ENCODE measurements at places on chromosomes 3 and 15.

- DNase-seq = no peak
Measured at GRCh38 chr3:114668099-114668498, 374.3 kb downstream of the TIGIT start.

DNA sequence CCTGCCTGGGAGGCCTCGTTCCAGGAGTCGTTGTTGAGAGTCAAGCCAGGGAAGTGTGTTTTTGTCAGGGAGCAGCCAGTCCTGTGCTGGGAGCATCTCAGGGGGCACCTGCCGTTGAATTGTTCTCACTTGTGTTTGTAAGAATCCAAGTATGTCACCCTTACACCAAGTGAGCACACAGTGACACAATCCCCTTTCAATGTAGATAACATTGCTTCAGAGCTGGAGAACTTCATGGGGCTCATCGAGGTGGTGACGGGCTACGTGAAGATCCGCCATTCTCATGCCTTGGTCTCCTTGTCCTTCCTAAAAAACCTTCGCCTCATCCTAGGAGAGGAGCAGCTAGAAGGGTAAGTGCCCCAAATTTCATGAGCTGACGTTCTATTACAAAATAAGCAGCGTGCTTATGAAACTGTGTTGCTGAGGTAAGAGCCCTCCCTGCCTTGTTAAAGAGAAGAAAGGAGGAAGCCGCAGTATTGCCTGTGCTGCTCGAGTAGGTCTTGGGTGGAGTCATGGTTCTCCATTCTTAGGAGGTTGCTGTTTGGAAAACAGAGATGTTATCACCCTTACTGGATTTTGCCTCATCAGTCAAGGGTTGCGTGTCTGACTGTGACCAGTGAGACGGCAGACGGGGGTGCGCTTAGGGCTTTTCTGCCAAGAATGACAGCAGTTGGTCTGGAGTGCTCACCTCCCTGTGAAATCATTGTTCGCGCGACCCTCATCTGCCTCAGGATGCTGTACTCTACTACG lies 108.1 kb downstream of the PGPEP1L start:
- no peak for DNase-seq

GRCh38 chr15:77675806-77676415 lies 43.2 kb upstream of the LINGO1 start:
- DNase-seq = no peak

DNA sequence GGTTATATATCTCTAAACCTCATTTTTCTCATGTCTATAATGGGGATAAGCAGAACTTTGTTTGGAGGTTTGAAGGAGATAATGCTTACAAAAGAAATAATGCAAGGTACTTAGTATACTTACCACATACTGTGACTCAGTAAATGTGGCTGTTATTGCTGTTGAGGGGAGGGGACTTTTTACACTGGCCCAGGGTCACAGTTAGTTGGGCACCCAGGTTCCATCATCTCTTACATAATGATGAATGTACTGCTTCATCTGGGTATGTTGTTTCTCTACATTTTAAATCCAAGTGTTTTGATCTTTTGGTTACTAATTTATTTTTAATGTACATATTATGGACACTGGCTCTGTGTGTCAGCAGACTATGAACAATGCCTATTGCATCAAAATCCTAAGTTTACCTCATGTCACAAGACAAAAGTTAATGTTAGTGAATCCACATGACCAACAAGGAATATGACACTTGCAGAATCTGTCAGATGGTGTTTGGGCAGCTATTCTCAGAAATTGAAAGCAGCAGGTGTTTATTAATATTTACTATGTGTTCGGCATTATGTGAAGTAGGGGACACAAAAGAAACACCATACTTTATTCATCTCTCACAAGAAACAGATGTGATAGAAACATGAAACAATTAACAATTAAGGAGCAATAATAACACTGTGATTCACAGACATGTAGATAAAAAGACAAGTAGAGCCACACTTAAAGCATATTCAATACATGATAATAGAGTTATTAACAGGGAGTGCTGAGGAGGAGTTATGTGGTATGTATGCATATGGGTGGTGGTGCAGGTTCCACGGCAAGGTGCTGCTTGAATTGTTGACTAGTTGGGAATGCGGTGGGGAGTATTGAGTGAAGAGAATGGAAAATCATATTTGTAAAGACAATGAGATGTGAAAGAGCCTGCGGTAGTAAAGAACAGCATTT lies 109.7 kb downstream of the GALK2 start:
- no peak for DNase-seq

DNA sequence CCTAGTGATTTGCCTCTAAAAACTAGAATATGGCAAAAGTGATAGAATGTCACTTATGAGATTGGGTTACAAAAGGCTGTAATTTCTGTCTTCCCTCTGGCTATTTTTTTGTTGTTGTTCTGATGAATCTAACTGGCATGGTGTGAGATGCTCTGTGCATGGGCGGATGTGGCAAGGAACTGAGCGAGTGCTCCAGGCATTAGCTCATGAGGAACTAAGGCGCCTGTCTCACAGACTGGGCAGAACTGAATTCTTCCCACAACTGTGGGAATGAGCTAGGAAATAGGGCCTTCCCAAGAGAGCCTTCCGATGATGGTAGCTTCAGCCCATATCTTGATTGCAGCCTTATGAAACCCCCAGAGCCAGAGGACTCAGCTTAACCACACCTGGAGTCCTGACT lies 222.5 kb downstream of the NR2F2 start:
- DNase-seq = no peak

DNA sequence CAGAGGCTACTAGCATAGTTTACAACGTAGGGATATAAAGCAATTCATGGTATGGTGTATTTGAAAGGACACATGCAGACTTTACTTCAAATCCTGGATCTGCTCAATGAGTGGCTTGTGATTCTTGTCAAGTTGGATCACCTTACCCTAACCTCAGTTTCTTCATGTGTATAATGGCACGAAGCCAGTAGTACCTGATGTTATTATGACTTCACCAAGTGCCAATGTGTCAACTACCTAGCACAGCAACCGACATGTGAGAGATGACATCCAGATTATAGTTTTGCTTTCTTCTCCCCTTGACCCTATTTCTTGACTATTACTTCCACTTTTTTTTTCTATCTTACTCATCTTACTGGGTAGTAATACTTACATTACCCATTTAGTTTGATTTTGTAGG lies 304.5 kb downstream of the RBMS3 start:
- no peak for DNase-seq

DNA sequence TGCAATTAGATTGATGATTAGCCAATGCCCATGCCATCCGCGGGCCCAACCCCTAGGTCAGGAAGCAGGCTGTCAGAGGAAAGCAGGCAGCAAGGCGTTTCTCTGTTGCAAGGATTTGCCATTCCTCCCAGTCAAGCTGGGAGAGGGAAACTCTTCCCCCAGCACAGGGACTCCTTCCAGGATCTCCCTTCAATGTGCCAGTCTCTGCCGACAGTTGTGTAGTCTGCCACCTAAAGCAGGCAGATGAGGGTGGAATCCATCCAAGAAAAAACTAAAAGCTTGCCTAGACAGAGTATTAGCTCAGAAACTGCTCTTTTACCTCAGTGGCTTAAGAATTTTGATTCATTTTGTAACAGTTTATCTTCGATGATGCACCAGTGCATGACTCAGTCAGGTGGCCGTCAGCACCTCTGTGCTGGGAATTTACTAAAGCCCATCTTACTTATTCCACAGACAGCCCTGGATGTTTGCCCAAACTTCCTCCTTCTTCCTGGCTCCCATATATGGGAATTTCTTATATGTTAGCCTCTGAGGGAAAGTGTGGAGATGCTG lies 501.5 kb upstream of the THBS1 start:
- no peak for DNase-seq

- DNase-seq = no peak
Measured at GRCh38 chr15:92050220-92050898, 196.9 kb downstream of the SLCO3A1 start.

GRCh38 chr3:135917927-135918597 lies 47.5 kb upstream of the PPP2R3A start:
- DNase-seq = no peak

GRCh38 chr15:69631978-69632377 lies 179.4 kb downstream of the RPLP1 start:
- no peak for DNase-seq

GRCh38 chr3:126731044-126731443 lies 27.0 kb downstream of the CHCHD6 start:
- no peak for DNase-seq

DNA sequence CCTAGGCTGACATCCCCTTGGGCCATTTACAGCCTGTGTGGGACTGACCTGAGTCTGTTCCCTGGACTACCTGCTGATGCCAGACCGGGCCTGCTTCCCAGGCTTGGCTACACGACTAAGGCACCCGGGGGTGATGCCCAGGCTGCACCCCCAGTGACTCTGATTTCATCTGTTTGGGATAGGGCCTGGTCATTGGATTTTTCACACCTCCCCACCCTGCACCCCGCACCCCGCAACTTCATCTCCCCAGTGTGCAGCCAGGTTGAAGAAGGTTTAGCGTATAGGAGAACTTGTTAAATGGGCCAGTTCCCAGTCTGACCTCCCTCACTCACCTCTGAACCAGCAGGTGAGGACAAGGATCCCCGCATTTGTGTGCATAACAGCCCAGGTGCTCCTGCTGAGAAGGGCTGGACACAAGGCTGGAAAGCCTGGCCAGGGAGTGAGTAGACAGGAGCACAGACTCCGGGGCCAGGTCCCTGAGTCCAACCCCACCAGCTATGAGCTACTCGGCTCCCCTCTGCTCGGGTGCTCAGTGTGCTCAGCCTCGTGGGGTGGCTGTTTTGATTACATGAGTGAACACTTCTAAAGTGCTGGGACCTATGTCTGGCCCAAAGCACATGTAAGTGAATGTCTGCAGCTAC lies 18.5 kb downstream of the SLC6A20 start:
- no peak for DNase-seq

- DNase-seq = no peak
Measured at GRCh38 chr15:95503640-95504225, 826.8 kb upstream of the NR2F2 start.

GRCh38 chr3:138867996-138868395 lies 33.3 kb upstream of the PIK3CB start:
- no peak for DNase-seq

DNA sequence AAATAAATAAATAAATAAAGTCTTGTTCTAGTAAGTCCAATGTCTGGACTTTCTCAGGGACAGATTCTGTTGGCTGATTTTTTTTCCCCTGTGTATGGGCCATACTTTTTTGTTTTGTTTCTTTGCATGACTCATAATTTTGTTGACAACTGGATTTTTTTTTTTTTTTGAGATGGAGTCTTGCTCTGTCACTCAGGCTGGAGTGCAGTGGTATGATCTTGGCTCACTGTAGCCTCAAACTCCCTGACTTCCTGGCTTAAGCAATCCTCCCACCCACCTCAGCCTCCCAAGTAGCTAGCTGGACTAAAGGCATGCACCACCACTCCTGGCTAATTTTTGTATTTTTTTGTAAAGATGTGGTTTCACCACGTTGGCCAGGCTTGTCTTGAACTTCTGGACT lies 38.9 kb downstream of the TICRR start:
- DNase-seq = no peak

DNA sequence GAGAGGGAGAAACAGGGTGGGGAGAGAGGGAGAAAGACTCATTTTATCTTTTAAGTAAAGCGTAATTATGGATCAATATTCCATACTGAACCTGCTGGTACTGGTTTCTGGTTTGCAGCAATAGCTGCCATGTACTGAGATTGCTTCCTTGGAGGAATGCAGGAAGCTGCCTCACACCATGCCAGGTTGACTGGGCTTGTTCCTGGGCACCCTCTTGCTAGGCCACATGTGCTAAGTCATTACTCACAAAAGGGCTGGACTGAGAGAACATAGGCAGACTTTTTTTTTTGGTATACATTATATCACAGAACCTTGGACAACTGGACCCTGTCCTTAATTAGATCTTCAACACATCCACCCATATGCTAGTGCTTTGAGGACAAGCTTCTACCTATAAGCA lies 193.4 kb downstream of the ZNF621 start:
- no peak for DNase-seq

- DNase-seq = no peak
Measured at GRCh38 chr3:186640473-186640818, 247 bp downstream of the FETUB start.

GRCh38 chr3:20503394-20504082 lies 317.5 kb upstream of the SGO1 start:
- no peak for DNase-seq

DNA sequence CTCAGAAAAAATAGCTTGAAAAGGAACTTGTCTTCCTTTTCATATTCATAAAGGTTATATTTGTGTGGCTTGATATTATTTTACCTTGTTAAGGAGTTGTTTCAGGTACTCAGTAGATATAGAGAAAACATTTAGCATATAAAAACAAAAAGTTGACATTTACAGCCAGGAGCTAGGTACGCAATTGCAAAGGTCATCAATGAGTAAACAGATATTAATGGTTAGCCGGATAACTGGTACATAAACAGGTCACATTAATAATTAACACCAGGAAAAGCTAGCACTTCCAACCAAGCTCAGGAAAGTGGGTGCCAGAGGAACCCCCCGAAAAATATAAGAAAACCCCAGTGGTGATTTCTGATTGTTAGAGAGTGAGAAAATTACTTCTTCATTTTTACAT lies 146.6 kb upstream of the NR2F2 start:
- DNase-seq = no peak

GRCh38 chr3:105253225-105253624 lies 113.5 kb upstream of the ALCAM start:
- no peak for DNase-seq

GRCh38 chr3:153273767-153274435 lies 111.9 kb downstream of the RAP2B start:
- no peak for DNase-seq

DNA sequence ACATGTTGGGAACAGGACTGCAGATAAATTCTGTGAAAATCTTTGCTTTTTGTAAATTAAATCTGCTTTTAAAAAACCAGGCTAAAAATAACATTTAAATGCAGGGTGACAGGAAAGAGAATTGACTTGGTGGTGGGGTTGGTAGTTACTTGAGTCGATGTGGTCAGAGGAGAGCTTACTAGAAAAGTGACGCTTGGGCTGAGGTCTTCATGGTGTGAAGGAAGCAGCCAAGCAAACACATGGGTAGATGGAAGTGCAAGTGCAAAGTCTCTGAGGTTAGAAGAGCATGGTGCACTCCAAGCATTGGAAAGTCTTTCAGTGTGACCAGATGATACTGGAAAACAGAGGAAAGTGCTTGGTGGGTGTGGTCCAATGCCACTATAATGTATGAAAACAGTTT lies 86.4 kb upstream of the THBS1 start:
- no peak for DNase-seq

DNA sequence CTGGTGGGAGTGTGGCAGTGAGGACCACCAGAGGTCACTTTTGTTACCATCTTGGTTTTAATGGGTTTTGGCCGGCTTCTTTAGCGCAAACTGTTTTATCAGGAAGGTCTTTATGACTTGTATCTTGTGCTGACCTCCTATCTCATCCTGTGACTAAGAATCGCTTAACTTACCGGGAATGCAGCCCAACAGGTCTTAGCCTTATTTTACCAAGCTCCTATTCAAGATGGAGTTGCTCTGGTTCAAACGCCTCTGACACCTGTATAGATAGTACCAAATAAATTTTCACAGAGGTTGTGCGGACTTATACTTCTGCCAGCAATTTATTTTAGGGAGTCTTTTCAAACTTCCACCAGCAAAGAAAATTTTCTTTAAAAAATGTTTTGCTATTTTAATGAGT lies 13.6 kb upstream of the SLCO3A1 start:
- DNase-seq = no peak

Data from GM12864 (cell line).